ENCODE measurements at places on chromosomes 6 and 20.

DNA sequence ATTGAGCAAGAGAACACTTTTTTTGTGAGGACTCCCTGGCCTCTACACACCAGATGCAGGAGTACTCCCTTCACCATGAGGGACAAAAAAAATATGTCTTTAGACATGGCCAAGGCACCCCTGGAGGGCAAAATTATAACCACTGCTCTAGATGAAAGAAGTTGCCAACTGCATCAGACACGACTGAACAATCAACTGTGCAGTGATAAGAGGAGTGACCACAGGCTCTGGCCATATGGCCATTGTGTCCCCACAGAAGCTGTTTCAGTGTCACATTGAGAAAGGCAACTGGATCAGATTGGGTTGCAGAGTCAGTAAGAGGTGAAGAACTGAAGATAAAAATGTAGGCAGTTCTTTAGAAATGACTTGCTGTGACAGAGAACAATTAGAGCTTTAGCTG is 85.7 kb downstream of the C6orf118 start:
- ATAC-seq, result no peak

DNA sequence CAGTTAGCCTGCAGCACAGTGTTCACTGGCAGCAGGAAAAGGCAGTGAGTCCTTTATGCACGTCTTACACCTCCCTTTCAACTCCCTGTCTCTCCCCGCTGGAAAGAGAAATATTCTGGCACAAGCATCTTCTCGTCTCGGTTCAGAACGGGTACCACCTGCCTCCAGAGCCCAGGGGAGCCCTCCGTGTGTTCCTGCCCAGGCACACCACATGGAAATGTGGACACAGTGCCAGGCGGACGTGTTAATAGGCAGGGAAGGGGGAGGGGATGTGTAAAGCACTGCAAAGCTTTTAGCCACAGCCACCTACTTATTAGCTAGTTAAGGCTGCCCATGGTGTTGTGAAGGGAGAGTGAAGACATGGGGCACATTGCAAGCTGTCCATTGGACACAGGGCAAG is 219.7 kb downstream of the FARS2 start:
- ATAC-seq, result no peak

- no peak for ATAC-seq
Measured at GRCh38 chr6:168030218-168030746, 32.8 kb downstream of the KIF25 start.

DNA sequence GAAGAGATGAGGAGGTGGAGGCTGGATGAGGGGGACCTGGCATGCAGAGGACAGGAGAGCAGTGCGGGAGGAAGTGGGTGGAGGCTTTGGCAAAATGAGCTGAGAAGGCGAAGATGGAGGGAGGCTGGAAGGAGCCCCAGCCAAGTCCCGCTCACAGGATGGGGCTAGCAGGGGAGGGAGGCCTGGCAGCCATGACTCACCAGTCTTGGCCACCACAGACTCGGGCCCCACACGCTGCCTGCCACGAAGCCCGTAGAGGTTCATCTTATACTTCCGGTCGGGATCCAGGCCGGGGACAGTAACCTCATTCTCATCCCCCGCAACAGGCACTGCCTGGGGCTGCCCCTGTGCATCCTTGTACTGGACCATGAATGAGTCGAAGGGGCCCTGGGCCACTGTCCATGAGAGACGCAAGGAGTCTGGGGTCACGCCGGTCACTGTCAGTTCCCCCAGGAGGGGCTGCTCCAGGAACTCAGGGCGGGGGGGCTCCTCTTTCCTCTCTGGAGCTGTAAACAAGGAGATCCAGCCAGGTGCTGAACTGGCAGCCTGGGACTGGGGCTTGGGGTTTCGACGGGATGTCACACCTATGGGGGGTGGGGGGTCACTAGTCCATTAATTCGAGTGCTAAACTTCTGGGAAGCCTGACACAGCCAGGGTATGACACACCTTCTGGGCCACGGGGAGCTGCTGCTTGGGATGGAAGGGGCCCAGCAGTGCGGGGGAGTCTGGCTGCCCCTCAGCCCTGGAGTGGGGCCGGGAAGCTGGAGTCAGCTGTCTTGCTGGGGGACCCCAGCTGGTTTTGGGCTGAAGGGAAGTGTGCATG is 27.8 kb downstream of the TNXB start:
- peak; percentile 28 for ATAC-seq

GRCh38 chr20:51284871-51285270 is 257.6 kb downstream of the NFATC2 start:
- no peak for ATAC-seq

DNA sequence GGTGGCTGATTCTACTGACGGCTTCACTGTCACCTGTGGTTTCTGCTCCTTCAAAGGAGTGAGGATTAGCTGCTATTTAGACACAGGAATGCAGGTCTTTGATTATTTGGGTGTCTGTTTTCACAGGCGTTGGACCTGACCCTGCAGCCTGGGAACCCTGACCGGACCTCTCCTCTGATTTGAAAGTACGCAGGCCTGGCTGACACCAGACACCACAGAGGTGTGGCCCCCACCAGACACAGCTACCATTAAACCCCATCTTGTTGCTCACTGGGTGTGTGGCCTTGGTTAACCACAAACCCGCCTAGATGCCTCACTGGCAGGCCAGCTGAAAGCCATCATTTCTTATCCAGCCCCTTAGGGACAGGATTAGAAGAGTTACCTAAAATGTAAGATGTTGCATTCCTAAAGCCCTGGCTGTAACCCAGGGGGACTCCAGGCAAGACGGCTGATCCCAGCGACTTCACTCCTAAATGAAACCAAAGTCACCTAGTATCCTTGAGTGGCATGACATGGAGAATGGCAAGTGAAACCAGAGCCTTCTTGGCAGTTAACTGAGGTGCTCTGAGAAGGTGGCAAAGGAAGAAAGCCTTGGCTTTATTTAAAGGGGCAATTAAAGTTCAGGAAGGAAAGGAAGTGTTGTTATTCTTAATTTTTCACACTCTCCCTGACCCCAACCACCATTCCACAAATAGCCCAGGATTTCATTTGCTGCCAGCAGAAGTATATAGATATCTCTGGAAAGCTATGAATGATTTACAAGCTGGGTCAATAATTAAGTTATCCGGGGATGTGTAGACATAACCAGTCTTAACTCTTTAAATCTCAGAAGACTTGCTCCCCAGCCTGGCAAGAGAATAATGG is 169.9 kb downstream of the QRSL1 start:
- peak; percentile 21 for ATAC-seq

DNA sequence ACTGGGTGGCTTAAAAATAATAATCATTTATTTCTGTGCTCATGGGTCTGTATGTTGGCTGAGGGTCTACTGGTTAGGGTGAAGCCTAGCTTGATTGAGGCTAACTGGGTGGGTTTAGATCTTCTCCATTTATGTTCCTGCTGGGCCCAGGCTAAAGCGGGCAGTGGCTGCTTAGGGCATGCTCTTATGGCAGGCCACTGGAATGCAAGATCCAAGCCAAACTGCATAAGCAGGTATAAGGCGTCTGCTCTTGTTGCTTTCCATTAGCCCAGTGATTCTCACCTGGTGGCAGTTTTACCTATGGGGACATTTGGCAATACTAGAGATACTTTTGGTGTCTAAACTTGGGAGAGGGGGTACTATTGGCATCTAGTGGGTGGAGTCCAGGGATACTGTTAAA is 44.5 kb downstream of the QKI start:
- no peak for ATAC-seq

DNA sequence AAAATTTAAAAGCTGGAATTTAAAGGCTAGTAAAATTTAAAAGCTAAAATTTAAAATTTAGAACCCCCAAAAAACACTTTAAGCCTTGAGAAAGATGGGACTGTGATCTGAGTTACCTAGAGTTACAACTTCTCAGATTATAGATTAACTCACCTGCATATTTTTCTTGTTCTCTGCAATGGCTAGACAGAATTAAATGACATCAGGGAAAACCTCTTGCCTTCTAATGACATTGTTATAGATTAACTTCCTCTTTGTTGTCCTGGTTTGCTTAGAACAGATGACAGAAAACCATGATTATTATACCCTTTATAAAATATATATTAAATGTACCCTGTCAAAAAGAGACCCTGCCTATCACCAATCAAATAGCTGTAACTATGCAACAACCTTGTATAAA is 56.4 kb downstream of the TRDN start:
- no peak for ATAC-seq

DNA sequence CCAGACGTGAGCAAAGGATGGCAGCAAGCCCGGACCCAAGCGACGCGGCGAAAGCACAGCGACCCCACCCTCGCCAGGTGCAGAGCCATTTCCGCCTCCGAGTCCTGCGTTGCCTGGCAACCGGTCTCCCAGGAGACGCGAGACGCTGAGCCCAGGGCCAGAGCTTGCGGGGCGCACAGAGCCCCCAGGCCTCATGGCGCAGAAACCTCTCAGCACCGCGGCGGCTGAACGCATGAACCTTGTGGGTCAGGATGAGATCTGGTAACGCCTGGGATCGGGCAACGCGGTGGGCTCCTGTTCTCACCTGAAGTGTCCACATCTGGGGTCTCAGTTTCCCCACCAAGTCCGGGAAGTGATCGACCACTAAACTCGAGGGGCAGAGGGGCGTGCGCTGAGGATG is 77.7 kb downstream of the ANKRD60 start:
- ATAC-seq, result no peak

- ATAC-seq, result no peak
Measured at GRCh38 chr6:152034631-152035030, 227.1 kb downstream of the ESR1 start.

DNA sequence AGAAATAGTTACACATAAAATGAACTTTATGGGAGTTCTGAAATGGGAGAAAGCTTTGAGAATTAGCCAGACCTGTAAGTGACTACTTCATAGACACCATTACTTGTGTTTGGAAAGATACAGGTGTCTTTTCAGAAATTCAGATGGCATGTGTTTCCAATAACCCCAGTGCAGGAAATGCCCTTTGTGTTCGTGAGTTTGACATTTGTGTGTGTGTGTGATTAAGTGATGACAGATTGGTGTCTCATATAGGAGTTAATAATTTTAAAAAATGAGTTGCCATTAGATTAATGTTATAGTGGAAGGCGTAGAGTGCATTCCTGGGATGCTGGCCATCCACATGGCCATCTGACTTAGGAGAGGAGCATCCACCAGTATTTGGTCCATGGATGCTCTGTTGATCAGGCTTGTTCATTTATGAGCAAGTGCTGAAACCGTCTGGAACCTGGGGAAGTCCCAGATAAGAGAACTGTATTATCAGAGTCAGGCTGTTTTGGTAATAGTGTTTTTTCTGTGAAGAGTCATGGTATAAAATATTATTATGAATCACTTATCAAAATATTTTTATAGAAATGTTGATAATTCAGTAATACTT is 3.1 kb downstream of the STK4 start:
- ATAC-seq, result peak; percentile 27
